Hepatic stellate cell (primary cell): ENCODE measurements at places on chromosomes 7 and 10.
A peak's percentile ranks its signal among the peaks of the same experiment; 100 is the strongest.

DNA sequence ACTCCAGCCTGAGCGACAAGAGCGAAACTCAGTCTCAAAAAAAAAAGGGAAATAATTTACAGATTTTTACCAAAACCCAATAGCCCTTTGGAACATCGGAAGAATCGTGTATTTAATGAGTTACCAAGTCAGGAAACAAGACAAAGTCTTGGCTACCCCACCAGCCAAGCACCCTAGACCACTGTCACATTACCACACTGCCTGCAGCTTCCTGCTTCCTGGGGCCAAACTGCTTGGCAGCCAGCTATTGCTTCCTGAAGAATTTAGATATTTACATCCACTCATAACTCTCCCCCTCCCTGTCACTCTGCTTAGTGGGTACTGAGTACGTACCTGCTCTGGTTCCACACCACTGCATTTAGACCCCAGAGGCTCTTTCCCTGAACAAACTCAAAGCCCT, 14.1 kb upstream of the TNPO3 start:
- no peak for DNase-seq

DNA sequence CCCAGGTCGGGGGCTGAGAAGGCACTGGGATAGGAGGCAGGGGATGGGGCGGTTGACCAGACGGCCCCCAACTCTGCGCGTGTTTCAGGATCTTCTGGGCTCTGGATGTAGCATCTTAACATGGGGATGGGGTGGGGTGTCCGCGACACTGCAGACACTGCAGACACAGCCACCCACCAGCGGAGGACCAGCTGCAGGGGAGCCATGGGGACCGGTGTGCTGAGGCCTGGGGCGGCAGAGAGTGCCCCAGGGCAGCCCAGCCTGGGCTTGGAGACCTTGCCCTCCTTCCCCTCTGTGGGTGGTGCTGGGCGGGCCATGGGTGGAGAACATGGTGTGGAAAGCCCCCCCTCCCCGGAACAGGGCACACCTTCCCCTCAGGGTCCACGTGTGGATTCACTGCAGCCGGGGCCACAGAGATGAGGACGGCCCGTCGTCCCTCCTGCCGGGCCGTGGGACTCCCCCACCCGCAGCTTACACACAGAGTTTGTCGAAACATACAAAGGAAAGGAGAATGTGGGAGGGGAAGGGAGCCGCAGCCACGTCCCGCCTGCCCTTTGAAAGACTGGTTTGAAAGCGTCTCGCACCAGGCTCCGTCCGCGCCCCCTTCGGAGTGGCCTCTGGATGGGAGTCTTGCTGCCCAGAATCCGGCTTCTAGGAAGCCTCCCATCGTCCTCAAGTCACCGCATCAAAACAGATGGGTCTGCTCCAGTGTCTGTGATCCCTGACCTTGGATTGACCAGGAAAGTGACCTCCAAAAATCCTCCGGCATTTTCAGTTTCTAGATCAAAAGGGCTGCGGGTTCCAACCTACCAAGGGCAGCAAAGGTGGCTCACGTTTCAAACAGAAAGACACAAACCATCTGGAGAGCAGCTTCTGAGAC, 91.5 kb upstream of the TCERG1L start:
- DNase-seq = no peak

- DNase-seq = no peak
Measured at GRCh38 chr7:132501956-132502355, 74.3 kb downstream of the PLXNA4 start.

DNA sequence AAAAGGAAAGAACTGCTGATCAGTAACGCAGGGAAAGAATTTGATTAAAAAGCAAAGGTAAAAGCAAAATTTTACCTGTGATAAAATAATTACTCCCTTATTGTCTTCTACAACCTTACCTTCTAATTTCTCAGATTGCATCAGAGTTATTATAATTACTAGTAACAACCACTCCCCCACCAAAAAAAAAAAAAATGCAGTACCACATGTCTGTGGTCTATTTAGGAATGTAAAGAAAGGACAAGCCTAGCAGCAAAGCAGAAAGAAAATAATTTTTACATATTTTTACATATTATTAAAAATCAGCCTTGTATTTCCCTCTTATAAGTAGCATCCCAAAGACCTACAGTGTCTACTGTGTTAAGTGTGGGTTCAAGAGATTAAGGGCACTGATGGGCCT, 430.4 kb downstream of the TFEC start:
- peak; percentile 3 for DNase-seq

DNA sequence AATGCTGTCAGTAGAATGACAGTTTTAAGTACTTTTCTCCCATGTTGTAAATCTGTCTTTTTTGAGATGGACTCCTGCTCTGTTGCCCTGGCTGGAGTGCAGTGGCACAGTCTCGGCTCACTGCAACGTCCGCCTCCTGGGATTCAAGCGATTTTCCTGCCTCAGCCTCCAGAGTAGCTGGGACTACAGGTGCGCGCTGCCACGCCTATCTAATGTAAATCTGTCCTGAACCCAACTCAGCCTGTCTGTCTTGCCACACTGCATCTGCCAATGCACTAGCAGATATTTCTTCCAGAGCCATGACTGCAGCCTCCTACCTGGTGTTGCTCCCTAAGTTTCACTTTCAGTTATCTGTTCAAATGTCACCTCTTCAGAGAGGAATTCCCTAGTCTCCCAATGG, 264.1 kb downstream of the PHF14 start:
- no peak for DNase-seq

DNA sequence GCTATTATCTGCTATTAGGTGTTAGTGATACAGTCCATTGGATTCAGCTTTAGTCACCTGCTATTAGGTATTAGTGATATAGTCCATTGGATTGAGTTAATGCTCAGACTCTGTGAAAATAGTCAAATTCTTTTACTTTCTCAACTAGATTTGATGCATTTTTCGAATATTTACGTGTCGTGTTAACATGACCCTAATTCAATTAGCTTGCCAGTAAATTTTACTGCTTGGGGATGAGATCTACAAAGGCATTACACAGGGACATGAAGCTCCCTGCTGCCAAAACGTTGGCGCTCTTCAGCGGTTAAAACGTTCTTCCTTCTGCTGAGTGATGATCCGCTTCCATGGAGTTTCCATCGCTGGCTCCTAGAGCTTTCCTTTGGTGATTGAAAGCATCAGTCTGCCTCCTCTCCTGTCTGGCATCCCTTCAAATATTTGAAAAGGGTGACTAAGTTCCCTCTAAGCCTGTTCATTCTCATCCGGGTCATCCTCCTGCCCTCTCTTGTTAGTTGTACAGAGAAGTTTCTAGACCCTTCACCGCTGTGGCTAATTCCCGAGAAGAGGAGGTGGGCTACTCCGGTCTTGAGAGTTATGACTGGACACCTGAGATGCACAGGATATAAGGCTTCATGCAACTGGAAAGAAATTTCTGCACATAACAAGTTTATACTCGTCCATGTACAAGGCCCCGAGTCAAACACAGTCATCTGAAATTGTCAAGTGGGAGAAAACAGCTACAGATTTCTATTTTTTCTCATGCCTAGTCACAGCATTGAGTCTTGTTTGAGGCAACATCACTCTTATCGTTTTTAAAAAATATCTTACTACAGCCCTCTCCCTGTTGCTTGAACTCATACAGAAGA, 254.0 kb downstream of the KLF6 start:
- DNase-seq = no peak

GRCh38 chr10:74755273-74755672, 71.1 kb upstream of the KAT6B start:
- no peak for DNase-seq

GRCh38 chr10:79146611-79147130, 77.9 kb downstream of the ZMIZ1 start:
- no peak for DNase-seq

- DNase-seq = no peak
Measured at GRCh38 chr10:62384057-62384446, 9.9 kb downstream of the ZNF365 start.

DNA sequence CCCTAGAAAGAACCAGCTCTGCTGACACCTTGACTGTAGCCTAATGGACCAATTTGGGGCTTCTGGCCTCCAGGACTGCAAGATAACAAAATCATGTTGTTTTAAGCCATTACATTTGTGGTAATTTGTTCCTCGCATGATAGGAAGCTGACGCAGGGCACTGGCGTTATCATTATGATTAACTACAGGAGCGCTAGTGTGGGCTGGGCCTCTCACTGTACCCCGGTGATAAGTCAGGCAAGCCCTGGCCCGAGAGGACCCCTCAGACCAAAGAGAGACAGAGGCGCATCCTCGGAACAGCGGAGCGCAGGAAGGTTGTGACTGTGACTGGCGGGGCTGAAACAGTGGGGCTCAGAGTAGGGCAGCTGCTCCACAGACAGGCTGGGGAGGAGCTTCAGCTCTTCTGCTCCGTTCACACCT, 150.3 kb upstream of the CHST15 start:
- no peak for DNase-seq

GRCh38 chr7:2033586-2034135, 199.1 kb downstream of the MAD1L1 start:
- no peak for DNase-seq

DNA sequence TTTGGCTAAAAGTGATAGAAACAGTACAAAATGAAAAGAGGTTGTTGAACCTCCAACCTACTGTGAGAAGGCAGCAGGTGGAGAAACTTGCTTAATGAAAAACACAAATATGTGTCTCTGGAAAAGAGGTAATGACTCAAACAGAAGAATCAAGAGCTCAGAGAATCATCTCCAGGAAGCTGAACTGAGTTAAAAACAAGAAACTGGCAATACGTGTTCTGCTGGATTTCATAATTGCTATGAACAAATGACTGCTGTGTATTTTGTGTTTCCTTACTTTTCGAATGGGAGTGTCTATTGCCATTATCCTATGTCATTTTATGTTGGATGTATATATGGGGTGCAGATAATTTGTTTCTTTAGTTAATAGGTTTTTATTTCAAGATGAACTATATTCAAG, 401.1 kb downstream of the DGKB start:
- DNase-seq = no peak

- DNase-seq = no peak
Measured at GRCh38 chr10:93481637-93482144, 443 bp downstream of the MYOF start.

- DNase-seq = no peak
Measured at GRCh38 chr7:20991544-20991943, 204.9 kb upstream of the SP8 start.

DNA sequence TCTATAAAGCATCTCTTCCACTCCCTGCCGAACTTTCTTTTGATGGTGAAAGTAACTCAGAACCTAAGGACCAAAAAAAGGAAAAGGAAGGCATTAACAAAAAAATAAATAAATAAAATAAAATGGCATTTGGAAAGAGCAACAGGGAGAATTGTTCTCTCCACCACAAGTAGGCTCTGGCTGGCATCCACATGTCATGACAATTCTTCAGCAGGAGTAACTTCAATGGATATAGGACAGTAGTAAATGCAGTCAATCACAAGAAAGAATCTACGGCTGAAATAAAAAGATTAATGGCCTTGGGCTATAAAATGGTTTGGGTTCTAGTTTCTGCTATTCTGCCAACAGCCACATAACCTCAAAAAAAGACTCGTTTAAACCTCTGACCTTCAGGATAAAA, 23.9 kb downstream of the NCAPG2 start:
- no peak for DNase-seq

DNA sequence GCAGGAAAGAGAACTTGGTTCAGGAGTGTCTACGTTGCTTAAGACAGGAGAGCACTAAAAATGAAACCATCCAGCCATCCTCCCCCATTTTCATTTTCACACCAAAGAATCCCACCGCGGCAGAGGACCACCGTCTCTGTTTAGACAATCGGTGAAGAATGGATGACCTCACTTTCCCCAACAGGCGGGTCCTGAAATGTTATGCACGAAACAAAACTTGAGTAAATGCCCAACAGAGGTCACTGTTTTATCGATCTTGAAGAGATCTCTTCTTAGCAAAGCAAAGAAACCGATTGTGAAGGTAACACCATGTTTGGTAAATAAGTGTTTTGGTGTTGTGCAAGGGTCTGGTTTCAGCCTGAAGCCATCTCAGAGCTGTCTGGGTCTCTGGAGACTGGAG, 1.4 kb upstream of the IL6 start:
- DNase-seq = no peak

- no peak for DNase-seq
Measured at GRCh38 chr10:850093-850492, 81.4 kb downstream of the LARP4B start.

DNA sequence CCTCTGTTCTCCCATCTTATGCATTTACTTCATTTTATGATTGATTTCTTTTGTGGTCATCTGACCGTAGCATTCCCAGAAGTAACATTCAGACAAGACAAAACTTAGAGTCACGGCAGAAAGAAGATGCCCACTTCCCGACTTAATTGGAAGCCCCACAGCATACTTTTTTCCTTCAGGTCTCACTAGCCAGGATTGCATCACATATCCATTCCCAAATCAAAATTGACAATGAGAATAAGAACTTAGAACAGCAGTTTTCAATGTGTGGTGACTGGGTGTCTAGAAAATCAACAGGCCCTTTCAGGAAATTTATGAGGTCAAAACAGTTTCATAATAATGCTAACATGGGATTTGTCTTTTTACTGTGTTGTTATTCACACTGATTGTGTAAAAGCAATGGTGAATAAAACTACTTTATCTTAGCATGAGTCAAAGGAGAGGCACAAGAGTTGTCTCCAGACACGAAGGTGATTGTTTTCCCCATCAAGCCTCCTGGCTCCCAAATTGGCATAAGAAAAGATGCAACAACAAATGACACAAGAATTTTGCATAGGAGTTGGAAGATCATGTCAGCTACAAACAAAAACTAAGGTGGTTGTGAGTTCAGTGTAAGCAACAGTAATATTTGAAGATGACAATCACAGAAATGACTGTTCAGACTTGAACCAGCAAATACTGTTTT, 493.9 kb downstream of the HTR7 start:
- no peak for DNase-seq

DNA sequence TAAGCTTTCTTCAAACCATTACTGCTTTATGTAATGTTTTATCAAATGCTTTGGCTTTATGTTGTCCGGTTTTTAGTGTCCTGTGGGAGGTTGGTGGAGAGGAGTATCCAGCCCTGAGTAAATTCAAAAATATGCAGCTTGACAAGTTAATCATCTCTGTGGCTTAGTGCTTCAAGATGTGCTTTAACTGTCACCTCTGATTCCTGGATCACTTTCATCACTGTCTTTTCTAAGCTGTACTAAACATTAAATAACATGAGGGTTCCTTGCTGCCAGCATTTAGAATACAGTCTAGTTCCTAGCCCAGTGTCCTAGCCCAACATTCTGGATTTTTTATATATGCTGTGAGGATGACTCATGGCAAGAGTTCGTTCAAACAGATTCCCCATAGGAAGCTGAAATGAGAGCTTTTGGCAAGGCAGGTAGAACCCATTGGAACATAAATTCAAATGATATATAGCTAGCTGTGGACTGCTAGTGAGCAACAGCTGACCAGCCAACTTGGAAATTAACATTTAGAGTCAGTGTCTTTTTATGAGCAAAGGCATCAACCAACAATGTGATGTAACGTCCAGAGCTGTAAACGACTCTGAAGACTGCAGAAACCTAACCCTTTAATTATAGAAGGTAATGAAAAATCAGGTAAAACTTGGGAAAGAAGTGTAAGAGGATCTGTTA, 80.6 kb upstream of the OIT3 start:
- peak; percentile 35 for DNase-seq

GRCh38 chr10:96512524-96513304, 1.0 kb downstream of the TLL2 start:
- DNase-seq = peak; percentile 22
